ENCODE measurements at places on chromosomes 12 and 14.
A peak's percentile ranks its signal among the peaks of the same experiment; 100 is the strongest.

DNA sequence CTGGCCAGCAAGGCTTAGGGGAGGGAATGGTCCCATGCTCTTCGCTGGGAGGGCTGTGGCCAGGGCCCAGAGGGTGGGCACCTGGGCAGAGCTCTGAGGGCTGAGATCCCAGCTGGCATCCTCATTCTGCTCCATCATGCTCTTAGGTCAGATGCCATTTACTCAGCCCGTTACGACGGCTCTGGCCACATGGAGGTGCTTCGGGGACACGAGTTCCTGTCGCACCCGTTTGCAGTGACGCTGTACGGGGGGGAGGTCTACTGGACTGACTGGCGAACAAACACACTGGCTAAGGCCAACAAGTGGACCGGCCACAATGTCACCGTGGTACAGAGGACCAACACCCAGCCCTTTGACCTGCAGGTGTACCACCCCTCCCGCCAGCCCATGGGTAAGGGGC is 30.8 kb upstream of the LRP1-AS start:
- DNase-seq: no peak

GRCh38 chr12:58681730-58682129 is 238.6 kb downstream of the LRIG3 start:
- DNase-seq: no peak

DNA sequence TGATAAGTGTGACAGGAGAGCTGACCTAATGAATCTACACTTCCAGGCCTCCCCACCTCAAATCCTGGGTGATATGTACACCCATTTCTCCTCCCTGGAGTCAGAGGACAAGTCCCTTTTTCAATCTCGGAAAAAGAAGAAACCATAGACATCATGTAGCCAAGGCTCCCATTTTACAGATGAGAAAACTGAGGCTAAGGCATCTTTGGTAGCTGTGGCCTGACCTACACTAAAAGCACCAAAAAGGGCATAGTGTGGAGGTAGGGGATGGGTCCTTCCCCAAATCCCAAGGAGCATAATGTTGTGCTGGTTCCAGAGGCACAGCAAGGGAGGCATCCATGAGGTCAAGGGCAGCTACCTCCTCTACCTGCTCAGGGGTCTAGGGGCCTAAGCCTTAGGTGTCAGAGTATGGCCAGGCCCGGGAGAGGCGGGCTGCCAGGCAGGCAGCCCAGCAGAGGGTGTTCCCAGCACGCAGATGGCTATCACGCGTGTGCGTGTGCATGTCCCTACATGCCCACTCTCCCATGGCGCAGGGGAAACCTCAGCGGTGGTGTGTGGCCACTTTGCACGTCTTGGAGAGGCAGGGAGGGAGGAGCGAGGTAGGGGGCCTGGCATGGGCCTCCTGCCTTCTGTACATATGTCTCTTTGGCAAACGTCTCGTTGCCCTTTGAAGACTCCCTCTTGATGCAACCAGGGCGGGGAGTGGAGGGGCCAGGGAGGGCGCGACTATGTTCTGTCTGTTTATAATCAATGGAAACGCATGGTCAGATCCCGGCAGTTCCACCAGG is 2.5 kb downstream of the PGF start:
- DNase-seq: no peak

GRCh38 chr14:96164861-96165490 is 39.7 kb upstream of the BDKRB2 start:
- DNase-seq: no peak

DNA sequence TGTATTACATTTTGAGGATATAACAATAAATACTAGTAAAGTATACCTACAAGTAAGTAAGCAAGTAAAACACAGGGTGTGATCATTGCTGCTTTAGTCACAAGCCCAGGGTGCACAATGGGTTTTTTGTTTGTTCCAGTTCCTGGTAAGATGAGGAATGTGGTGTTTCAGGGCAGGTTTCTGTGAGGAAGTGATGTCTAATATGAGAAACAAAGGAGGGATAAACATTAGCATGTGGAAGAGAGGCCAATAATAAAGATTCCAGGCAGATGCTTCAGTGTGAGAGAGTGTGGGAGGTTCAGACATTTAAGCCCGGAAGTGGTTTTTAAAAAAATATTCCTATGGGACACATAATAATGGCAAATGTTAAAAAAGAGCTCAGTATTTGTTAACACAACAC is 808.1 kb upstream of the USP15 start:
- DNase-seq: no peak

GRCh38 chr12:49868952-49869815 is 26.3 kb upstream of the BCDIN3D start:
- DNase-seq: peak; percentile 92

GRCh38 chr12:86158956-86159355 is 97.2 kb downstream of the MGAT4C start:
- no peak for DNase-seq

DNA sequence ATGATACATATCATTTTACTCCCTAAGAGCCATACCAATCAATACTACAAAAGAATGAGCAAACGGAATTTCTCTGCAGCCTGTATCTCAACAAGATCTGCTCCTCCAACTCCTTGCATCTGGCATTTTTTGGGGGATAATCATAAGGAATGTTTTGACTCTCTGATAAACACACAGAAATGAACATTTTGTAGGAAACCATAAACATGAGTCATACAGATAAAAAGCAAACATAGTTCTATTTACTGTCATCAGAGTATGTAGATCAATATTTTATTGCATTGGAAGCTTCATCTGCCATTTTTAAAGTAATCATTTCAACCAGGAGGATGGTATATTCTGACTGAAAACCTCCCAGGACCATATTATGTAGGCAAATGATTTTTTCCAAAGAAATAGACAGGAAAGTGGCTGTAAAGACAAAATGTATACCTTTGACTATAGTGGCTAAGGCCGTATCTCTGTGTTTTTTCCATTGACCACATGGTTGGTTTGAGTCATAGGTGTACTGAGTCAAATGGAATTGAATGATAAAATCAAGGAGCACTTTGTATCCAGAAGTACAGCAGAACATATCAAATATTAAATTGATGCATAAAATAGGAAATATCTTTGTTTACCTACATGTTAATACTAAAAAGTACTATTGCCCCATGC is 32.4 kb upstream of the CD69 start:
- DNase-seq: no peak

DNA sequence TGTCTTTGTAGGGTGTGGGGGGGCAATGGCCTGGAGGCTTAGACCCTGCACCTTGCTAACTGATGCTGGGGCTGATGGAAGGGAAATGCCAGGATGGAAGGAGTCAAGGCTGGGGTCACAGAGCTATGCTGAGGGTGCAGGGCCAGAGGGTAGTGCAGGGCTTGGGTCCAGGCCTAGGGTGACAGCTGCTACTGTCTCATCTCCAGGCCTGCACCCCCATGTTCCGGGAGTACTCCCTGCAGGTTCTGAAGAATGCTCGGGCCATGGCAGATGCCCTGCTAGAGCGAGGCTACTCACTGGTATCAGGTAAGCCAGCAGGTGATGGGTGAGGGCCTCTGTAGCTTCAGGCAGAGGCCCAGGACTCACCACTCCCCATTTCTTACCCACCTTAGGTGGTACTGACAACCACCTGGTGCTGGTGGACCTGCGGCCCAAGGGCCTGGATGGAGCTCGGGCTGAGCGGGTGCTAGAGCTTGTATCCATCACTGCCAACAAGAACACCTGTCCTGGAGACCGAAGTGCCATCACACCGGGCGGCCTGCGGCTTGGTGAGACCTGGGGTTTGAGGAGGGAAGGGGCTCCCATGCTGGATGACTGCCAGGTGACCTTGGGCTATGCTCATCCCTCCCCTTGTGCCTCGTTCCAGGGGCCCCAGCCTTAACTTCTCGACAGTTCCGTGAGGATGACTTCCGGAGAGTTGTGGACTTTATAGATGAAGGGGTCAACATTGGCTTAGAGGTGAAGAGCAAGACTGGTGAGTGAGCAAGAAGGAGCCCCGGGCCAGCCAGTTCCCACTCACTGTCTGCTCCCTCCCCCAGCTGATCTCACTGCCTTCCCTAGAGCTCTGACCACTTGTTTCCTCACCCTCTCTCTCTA is 4.1 kb downstream of the SHMT2 start:
- peak; percentile 32 for DNase-seq

DNA sequence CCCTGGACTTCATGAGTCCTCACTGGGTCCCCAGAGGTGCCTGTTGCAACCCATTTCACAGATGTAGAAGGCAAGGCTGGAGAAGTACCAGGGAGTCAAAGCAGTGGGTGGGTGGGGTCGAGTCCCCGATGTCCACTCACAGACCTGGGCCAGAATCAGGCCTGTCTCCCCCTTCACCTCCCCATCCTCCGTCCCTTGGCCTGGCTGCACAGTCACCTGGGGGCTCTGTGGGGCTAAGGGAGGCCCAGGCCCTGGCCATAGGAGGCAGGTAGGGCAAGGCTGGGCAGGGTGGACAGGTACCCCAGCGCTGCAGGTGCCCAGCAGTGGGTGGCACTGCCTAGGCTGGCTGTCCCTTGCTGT is 29.5 kb downstream of the RTL1 start:
- DNase-seq: no peak

DNA sequence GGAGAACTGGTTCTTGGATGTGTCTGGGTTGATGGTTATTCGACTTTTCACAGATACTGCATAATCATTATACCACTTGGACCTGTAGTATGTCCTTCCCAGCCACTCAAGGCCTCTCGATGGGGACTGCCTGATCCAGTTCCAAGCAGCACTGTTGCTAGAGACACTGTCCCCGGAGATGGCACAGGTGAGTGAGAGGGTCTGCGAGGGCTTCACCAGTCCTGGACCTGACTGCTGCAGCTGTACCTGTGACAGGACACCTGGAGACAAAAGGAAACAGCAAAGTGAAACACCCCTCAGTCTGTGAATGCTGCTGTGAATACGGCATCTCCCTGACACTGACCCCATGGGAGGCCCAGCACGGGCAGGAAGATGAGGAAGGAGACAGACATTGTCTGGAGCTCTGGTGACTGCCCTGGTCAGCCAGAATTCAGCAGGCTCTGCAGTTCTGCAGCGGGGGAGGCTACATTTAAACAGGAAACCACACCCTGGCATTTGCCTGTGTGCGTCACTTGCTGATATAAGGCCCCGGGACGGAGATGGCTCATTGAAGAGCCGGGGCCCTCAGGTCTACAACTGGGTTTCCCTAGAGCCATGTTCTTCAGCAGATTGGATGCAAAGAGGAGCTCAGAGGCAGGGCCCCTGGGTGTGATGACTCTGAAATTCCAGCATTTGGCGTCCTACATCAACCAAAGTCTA is 413.6 kb downstream of the TMEM121 start:
- DNase-seq: no peak

GRCh38 chr12:45182511-45182910 is 33.4 kb upstream of the ANO6 start:
- no peak for DNase-seq

GRCh38 chr14:58575956-58576355 is 61.8 kb upstream of the DACT1 start:
- DNase-seq: no peak

DNA sequence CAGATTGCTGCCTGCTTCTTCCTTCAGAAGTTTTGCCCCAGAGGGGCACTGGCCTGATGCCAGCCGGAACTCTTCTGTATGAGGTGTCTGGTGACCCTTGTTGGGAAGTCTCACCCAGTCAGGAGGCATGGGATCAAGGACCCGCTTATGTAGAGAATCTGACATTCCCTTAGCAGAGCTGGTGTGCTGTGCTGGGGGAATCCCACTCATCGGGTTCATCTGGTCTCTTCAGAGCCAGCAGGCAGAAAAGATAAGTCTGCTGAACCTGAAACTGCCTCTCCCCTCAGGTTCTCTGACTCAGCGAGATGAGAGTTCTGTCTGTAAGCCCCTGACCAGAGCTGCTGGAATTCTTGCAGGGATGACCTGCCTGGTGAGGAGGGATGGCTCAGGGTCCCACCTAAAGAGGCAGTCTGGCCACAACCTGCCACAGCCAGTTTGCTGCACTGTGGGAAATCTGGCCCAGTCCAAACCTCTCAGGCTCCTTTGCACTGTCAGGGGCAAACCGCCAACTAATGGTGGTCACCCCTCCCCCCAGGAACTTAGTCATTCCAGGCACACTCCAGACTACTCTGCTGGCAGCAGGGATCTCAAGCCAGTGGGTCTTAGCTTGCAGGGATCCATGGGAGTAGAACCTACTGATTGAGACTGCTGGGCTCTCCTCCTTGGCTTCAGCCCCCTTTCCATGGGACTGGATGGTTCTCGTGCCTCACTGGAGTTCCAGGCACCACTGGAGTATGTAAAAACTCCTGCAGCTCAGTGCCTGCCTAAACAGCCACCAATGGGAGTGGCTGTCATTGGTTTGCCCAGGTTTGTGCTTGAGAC is 4.1 kb downstream of the CLEC2D start:
- DNase-seq: peak; percentile 53

DNA sequence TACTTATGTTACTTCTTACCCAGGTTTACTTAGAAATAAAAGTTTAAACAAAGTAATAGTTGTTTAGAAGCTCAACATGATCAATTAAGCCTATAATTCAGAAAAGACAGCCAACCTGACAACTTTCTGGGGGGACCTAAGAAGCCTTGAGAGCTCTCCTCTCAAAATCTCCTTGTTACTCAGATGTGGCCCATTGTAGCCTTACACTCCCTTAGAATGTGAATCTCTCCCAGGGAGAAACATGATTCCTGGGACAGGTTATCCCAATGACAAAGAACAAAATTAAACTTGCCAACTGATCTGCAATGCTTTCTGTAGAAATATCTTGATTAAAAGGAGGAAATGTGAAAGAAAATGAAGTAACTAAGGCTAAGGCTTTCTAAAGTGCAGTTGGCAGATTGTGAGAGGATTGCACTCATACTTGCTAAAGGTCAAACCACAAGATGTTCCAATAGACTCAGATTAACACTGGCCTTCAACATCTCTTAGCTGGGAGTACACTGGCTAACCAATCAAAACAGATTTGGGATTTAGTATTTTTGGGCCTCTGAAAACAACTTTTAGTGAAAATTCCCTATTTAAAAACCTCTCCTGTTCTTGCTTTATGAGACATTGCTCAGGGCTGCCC is 72.3 kb upstream of the TMX1 start:
- DNase-seq: no peak

DNA sequence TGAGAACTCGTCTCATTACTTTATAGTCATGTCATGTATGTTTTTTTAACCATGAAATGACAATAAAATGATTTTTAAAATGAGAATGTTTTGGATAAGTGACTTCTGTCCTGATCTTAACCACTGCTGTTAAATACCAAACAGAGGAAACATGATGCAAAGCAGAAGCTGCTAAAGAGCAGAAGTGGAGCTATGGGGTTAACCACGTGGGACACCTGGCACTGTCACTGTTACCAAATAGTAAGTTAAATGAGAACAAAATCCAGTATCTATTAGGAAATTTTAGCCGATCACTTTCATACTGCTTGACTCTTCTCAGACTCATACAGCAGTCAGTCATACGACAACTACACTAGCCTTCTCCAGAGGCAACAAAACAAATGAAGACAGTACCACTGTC is 82.4 kb downstream of the SCAF11 start:
- no peak for DNase-seq

DNA sequence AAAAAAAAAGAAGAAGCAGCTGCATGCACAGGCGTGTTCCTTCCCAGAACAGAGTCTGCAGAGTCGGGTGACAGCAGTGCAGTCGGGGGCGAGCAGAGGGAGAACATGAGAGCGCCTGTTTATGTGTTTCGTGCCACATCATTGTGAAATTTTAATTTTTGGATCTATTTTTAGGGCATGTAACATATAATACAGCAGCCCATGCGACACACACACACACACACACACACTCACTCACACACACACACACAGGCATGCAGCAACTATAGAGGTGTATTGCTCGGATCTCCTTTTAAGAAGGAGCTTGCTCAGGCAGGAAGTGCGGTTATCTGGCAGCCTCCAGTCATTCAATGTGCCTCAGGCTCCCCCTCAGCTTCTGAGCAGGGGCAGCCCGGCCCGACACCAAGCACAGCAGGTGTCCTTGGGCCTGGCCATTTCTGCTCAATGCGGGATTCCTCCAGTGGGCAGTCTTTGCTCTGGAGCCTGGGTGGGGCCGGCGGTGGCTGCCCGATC is 71.8 kb downstream of the ZNF664 start:
- no peak for DNase-seq
